ENCODE measurements at places on chromosomes 6 and 20.

GRCh38 chr20:62598761-62599194, 43.5 kb upstream of the SLCO4A1 start:
- no peak for DNase-seq

DNA sequence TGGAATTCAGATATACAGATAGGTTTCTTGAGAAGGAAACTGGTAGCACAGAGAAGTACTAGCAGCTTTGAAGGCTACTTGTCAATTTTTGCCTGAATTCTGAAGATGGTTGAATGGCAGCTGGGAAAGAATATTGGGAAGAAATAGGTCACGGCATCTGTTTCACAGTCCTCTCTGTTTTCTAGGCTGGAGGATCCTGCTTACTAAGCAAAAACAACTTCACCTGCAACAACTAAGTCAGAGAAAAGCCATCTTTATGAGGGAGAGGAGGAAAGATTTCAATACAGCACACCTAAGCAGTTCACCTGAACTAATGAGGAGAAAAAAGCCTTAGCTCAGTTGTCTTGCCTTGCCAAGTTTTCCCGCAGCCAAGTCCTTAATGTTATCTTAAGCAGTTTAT, 975.5 kb upstream of the EPHA7 start:
- no peak for DNase-seq

GRCh38 chr20:29427201-29428060, 1830.0 kb upstream of the DEFB115 start:
- DNase-seq: no peak

DNA sequence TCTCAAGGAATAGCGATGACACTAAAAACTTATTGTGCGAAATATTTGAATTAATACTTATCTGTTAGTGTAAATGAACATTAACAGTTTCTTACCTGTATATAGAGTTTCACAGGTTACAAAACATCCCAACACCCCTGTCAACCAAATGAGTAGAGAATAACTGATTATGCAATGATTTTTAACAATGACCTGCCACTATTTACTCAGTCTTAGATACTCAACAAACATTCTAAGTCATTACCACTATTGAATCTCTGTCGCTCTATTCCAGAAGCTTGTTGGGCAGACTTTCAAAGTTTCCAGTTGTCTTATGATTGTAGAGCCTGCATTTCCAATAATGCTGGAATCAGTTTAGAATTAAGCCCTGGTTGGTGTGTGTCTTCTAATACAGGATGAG, 85.5 kb downstream of the RNF182 start:
- no peak for DNase-seq

GRCh38 chr6:165671222-165671768, 8.3 kb upstream of the PDE10A start:
- DNase-seq: no peak

DNA sequence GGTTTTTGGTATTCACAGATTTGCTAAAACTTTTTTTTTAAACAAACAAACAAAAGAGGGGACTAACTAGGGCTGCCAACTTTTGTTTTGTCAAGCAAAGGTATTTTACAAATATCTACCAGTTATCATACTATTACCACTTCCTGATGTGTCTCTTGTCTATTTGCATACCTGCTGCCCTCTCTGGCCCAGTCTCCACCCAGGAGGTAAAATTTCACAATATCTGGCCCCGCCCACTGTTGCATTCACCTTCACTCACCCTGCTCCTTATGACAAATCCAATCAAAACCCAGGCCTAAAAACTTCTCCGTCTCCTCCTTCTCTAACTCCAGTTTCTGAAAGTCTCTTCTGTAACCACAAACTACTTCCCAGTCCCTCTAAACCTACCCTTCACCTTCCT, 82.2 kb downstream of the TRERF1 start:
- no peak for DNase-seq

DNA sequence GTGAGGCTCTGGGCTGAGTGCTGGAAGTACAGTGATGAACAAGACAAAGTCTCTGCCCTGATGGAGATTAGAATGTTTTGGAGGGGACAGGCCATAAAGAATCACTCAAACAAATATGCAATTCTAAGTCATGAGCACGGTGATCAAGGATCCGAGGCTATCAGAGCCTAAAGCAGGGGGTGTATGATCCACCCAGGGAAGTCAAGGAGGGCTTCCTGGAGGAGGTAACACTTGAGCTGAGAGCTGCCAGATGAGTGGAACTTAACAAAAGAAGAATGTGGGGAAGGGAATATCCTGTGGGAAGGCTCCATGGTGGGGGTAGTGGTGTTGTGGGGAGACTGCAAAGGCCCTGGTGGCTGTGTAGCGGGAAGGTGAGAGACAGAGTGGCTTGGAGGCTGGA, 12.2 kb downstream of the BPIFB4 start:
- DNase-seq: no peak

- DNase-seq: no peak
These were observed 412.7 kb downstream of the GRIK2 start for GRCh38 chr6:101806241-101806640.

- DNase-seq: no peak
These were observed 20.5 kb downstream of the LAMA5 start for GRCh38 chr20:62346398-62347150.

DNA sequence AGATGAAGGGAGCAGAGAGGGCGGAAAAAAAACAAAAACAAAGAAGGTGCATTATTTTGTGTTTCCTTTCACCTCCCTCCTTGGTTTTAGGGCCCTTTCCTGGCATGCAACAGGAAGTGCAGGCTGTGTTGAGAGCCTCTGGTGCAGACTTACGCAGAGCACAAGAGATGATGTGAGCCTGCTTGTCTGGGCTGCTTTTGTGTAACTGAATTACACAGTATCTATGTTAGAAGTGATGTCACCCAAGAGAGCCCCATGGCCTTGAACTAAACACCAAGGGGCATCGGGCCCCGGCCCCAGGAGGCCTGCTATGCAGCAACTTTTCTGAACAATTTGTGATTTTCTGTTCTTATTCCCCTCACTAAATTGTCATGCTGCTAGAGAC, 25.5 kb downstream of the GNAS start:
- DNase-seq: no peak

GRCh38 chr6:33990061-33990541, 155.8 kb downstream of the GRM4 start:
- no peak for DNase-seq

DNA sequence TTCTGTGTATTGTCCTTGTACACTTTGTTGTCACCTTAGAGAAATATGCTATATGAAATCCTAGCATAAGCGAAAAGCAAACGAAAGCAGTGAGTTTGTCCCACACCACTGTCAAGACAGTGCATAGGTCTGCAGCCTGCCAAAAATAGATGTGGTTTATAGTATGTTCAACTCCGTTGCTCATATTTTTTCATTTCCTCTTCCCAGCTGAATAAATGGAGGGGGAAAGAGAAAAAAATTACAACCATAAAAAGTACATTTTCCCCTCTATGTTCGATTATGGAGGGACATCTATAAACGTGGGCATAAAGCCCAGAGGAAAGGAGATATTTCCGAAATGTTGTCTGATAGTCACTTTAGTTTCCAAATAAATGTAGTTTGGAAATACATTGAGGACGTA, 25.8 kb downstream of the PRL start:
- no peak for DNase-seq

DNA sequence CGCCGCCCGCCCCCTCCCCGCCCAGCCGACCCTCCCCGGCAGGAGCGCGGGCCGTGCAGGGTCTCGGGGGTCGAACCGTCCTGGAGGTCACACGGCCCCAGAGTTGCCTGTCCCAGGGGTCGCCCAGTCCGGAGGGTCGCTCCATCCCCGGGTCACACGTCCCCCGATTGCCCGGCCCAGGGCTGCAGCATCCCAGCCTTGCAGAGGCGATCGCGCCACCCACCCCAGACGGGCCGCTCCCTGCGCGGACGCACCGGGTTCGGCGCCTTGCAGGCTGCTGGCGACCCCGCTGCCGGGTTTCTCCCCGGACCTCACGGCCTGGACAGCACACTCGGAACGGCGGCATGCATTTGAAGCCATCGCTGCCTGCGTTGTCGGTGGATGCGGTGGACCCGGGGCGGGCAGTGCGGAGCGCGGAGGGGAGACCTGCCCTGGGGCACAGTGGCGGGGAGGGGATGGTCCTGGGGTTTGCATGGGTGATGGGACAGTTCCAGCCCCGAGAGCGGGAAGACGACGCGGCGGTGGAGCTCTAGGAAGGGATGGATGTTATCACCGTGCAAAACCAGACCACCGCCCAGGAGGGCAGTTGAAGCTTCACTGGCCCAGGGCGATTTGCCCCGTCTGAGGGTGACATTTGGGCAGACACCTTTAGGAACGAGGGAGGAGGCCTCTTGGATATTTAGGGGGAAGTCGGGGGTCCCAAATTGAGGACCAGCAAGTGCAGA, 22.7 kb upstream of the FRMD1 start:
- DNase-seq: no peak

DNA sequence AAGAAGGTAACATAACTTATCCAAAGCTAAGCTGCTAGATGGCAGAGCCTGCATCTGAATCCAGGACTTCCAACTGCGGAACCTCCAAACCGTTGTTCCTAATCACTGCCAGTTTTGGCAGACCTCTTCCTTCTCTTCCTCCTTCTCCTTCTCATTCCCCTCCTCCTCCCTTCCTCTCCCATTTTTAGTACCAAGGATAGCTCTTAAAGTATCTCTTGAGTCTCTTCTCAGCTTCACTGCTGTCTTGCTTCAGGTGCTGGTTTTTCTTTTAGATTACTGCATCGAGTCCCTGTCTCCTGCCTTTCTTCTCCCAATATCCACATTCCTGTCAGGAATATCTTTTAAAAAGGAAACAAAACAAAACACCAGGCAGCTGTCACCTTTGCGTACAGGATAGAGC, 77.1 kb downstream of the CDYL start:
- no peak for DNase-seq

- no peak for DNase-seq
These were observed 140.4 kb downstream of the SAMD5 start for GRCh38 chr6:147648916-147649315.

DNA sequence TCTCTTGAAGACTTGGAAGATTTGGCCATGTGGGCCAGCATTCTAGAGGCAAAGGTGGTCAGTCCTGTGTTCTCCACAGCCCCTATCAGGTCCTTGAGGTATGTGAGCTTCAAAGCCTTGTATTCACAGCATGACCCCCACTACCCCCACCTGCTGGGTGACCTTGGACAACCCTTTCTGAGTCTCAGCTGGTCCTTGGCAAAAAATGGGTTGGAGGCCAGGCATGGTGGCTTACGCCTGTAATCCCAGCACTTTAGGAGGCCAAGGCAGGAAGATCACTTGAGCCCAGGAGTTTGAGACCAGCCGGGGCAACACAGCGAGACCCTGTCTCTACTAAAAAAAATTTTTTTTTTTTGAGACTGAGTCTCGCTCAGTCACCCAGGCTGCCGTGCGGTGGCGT, 42.6 kb downstream of the UBE2V1 start:
- DNase-seq: no peak

DNA sequence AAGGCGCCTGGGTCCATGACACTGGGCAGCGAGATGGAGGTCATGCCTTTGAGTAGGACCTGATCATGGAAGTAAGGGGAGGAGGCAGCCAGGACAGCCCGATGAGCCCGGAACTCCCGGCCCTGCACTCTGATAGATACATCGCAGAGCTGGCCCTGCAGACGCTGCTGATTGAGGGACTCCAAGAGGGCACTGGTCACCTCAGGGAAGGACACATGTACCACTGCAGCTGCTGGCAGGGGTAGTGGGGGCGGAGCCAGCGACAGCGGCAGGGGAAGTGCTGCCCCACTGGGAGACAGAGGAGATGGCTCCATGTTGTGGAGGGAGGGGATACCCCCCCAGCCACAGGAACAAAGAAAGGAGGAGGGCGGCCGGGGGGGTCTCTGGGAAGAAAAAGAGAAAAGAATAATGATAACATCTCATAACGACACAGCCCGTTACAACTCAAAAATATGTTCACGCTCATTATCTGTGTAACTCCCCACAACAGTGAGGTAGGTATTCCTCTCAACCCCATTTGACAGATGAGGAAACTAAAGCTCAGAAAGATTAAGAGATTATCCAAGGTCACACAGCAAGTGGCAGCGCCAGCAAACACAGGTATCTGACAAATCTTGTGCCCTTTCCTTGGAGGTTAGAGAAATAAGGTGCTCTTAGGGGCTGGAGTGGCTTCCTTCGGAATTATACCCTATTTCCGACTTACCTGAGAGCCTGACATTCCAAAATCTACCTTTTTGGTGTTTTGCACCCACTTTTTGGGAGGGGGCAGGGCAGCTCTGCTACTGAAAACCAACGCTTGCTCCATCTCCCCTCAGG, 733 bp downstream of the ZBTB22 start:
- DNase-seq: no peak

DNA sequence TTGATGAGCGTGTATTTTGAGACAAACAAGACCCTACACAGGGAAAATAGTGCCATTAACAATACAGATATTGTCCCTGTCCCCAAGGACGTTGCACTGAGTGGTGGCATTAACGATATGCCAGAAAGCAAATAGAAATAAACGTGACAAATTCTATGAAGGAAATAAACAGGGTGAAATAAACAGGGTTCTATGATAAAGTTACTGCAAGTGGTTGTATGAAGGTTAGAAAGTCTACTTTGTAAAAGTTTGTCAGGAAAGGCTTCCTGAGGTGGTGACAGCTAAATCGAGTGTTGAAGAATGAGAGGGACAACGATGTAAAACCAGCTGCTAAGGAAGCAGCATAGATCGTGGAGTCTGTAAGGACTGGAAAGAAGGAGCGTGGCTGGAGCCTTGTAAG, 380.2 kb downstream of the LAMA2 start:
- no peak for DNase-seq

DNA sequence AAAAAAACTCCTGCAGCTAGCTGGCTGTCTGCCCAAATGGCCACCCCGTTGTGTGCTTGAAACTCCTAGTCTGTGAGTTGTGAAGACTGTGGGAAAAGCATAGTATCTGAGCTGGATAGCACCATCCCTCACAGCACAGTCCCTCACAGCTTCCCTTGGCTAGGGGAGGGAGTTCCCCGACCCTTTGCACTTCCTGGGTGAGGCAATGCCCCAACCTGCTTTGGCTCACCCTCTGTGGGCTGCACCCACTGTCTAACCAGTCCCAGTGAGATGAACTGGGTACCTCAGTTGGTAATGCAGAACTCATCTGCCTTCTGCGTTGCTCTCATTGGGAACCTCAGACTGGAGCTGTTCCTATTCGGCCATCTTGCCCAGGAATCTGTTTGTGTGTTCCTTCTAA, 260.6 kb upstream of the STXBP5 start:
- no peak for DNase-seq

DNA sequence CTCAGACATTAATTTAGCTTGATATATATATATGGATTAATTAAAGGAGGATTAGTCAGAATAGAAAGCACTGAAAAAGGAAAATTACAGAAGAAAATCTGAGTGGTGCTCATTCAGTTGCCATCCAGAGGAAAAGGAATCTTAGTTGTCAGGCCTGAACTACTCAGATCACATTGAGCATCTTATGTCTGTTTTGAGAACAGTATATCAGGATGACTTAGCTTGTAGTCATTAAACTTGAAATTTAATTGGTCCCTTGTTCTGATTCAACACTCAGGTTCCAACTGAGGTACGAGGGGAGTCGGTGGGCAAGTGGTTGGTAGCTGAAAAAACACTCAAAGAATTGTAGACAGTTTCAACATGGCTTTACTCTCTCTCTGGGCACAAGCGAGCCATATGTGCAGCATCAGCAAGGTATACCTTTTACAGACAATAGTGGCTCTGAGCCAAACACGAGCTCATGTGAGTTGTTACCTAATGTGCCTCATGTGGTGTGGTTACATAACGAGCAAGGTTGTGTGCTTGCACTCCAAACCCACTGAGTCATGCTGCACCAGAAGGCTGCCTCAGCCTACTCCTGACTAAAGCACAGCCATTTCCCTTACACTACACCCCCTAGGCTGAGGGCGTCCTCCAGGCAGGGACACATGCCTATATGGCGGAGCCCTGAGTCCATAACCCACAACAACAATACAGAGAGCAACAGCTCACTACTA, 73.0 kb upstream of the HMGN3 start:
- DNase-seq: no peak

Data from stimulated activated CD8-positive, alpha-beta memory T cell treated with anti-CD3 and anti-CD28 coated beads, Interleukin-12 subunit alpha, Interleukin-12 subunit beta, amount 100 ng/mL, for 4 hours (primary cell).